NCI-H1930 (cell line): ENCODE measurements at places on chromosomes 6 and 20.

- no peak for DNase-seq
Measured at GRCh38 chr20:58308290-58308679, 1.2 kb upstream of the RAB22A start.

GRCh38 chr6:11275598-11275997 lies 43.1 kb upstream of the NEDD9 start:
- DNase-seq: no peak

- DNase-seq: peak; percentile 18
Measured at GRCh38 chr20:330233-331149, 5.1 kb downstream of the SOX12 start.

DNA sequence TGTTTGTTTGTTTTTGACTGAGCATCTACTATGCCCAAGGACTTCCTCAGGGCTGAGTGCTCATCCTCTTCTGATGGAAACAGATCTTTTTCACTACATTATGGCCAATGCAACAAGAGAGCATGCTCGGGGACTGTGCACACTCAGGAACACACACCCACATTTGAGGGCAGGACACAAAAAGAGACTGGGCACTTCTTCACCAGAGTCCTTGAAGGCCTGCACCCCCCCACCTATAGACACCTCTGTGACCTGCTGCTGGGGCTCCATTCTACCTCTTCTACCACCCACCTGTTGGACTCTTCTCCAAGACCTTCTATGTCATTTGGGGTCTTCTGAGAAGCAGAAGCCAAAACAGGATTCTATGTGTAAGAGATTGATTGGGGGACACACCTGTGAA lies 9.2 kb upstream of the MAFB start:
- DNase-seq: no peak

GRCh38 chr6:13395272-13396237 lies 67.2 kb upstream of the TBC1D7 start:
- DNase-seq: no peak

- DNase-seq: no peak
Measured at GRCh38 chr6:112383191-112383590, 36.1 kb downstream of the RFPL4B start.

GRCh38 chr20:5531318-5532081 lies 214.7 kb upstream of the PROKR2 start:
- DNase-seq: no peak

DNA sequence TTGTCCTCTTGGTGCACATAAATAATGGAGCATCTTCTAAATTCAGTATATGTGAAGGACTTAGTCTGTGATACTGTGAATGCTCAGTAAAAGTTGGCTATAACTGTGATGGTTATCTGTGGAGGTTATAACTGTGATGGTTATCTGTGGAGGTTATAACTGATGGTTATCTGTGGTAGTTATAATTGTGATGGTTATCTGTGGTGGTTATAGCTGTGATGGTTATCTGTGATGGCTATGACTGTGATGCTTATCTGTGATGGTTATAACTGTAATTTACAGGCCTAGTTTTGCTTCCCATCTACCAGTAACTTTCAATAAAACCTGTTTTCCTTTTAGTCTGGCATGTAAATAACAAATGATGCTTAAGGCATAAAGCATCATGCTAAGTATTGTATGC lies 16.5 kb downstream of the PTK7 start:
- no peak for DNase-seq

DNA sequence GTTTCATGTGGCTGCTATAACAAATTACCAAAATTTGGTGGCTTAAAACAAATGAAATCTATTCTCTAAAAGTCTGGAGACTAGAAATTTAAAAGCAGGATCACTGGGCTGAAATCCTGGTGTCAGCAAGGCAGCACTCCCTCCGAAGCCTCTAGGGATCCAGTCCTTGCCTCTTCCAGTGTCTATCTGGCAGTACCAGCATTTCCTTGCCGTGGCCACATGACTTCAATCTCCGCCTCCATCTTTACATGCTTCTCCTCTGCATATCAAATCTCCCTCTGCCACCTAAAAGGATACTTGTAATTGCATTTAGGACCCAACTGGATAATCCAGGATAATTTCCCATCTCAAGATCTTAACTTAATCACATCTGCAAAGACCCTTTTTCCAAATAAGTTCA lies 30.2 kb downstream of the ARHGAP18 start:
- DNase-seq: no peak

DNA sequence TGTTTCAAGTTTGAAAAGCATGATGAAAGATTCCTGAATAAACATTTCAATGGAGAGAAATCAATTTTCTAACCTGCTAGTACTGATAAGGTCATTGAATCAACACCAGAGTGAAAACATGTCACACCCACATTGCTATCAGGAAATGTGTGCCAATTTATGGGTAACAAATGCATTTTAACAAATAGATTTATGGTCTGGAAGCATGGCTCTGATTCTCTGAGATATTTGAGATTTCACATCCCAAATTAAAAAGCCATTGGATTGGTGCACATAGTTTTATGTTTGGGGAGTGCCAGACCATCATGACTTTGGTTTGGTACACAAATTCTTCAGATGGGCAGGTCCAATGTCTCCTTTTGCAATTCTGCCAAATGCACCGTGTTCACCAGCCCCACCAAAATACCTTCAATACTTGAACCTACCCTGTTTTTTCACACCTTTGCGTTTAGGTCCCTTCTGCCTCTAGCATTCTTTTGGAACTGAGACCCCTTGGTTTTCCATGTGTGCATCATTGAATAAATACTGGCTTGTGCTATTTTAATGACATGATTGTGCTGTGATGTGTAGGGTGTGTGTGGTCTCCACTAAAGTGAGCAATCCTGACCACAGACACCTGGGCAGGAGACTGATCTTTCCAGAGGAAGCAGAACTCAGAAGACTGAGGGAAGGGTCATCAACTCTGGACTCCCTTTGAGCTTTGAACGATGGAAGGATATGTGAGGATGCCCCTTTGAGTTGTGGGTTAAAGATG lies 20.4 kb downstream of the IL20RA start:
- DNase-seq: no peak

GRCh38 chr6:47352194-47352920 lies 42.7 kb upstream of the TNFRSF21 start:
- DNase-seq: no peak

DNA sequence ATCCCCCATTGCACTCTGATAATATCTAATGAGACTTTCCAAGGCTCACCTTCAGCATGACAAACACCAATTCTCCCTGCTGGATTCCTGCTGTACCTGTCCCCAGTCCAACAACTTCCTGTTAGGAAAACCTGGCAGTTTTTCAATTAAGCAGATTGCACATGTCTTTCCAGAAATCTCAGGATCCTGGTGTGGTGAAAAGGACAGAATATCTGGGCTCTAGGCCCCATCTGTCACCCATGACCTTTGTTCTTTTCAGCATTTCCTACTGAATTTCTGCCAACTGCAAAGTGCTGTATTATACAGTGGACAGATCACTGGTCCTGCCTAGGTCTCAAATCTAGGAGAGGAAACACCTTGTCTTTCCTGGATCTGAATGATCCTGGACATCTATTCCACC lies 27.7 kb upstream of the DTNBP1 start:
- no peak for DNase-seq

DNA sequence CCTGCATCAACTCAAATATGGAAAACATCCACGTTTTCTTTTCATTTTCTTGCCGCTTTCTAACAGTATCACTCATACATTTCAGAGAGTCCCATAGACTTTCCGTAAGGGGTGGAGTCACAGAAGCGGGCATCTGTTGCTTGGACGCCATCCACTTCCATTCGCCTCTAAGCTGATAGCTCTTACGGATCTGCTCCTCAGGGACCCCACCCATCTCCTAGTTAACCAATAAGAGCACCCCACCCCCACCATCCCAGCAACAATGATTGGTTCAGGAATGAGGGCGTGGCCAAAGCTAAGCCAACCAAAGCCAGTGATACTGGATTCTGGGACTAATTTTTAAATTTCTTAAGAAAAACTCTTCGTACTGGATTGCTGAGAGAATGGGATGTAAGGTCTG lies 42.4 kb downstream of the SLC2A10 start:
- no peak for DNase-seq

GRCh38 chr20:38260378-38261053 lies at the start of gene KIAA1755:
TSS of gene KIAA1755 (minus strand) at chr20:38260735. CDS start at chr20:38260500, 235 bp downstream.
- DNase-seq: no peak

GRCh38 chr6:36852481-36853147 lies 13.4 kb upstream of the CPNE5 start:
- DNase-seq: no peak
